ENCODE measurements at places on chromosomes 12 and 14. TPM values are rescaled to one million over a fixed set of nuclear protein-coding genes. Genes with fewer than 3 reads are reported as not detected.

TSPAN19 gene
- total RNA-seq = 0.41 TPM

TTC6 gene
- 89.8 TPM for total RNA-seq

HNF1A gene
- total RNA-seq = 1.1 TPM

SDSL gene
- 6.2 TPM for total RNA-seq

FKBP11 gene
- 33.1 TPM for total RNA-seq

GLT1D1 gene
- total RNA-seq = 1.9 TPM

GALNT4 gene
- total RNA-seq = 4.1 TPM

TMEM229B gene
- 5.7 TPM for total RNA-seq

BMAL2 gene
- total RNA-seq = 2.5 TPM

DNA sequence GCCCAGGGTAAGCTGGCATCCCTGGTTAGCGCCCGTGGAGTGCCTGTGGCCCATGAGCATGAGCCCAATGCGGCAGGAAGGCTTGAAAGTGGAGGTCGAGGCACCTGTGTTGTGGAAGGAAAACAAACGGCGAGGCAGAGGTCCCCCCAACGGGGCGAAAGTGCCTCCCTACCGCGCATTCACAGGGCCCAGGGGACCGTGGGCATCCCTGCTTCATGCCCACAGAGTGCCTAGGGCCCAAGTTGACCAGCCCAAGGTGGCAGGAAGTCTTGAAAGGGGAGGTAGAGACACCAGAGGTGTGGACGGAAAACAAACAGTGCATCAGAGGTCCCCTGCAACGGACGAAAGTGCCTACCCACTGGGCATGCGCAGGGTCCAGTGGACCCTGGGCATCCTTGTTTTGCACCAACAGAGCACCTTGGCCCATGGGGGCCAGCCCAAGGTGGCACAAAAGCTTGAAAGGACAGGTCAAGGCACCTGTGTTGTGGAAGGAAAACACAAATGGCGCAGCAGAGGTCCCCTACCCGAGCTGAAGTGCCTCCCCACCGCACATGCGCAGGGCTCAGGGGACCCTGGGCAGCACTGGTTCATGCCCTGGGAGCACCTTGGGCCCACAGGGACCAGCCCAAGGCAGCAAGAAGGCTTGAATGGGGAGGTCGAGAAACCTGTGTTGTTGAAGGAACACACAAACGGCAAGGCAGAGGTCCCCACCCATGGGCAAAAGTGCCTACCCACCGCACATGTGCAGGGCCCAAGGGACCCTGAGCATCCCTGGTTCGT lies 377.5 kb downstream of the ALG10 start:
- no peak overlapping the region for H3K4me3 ChIP-seq
- DNase-seq = peak; percentile 1
- no peak overlapping the region for H3K27ac ChIP-seq
- H3K4me1 ChIP-seq = no peaks in the 10 kb centered on the region

- H3K4me1 ChIP-seq = no peaks in the 10 kb centered on the region
- no peak overlapping the region for H3K4me3 ChIP-seq
- DNase-seq = no peak
Measured at GRCh38 chr14:31893221-31893757, 183.8 kb upstream of the ARHGAP5 start.

DNA sequence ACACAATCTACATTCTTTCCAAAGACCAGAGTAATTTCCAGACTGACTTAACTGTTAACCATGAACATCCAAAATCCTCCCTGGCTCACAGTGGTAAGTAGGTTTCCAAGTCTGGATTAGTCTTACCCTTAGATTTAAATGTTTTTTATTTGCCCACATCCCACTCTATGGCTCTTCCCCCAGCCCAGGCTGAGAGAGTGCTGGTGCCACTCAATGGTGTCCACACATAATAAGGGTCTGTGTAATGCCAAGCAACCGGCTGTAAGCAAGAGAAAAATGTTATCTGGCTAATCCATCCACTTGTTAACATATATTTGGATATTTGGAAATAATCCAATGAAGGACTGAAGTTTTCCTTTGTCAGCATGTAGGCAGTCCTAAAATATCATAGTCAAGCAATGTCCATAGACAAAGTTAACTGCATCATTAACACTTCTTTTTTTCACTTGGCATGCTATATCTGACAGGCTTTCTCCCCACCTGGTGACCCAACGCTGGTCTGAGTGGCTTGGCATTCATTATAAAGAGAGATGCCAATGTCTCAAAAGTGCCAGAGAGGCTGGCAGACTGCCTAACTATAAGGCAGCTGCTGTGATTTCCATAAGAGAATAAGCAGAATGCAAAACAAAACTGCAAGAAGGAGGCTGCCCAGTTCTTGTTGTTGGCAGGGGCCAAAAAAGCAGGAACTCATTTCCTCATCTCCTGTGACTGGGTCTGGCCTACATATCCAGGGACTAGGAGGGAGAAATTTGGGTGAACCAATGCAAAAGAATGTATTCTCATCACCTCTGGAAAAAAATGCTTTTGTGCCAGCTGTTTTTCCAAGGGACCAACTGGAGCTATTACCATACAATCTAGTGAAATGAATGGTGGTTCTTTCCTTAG lies 13.9 kb upstream of the HOXC13 start:
- no peaks in the 10 kb centered on the region for H3K4me1 ChIP-seq
- DNase-seq = no peak
- no peak overlapping the region for H3K4me3 ChIP-seq
- no peak overlapping the region for H3K27ac ChIP-seq

- H3K27me3 ChIP-seq = no peaks in the 10 kb centered on the region
- H3K4me3 ChIP-seq = peak within 1 kb of the TSS; percentile 33
- peak within 1 kb of the TSS; percentile 48 for H3K27ac ChIP-seq
- no peaks in the 10 kb centered on the region for H3K36me3 ChIP-seq
Measured at GRCh38 chr12:78864403-78864869, at the start of gene SYT1. Gene SYT1, plus strand, starts transcription at chr12:78864774.

- H3K4me1 ChIP-seq = peaks cover 5% of the 10 kb centered on the region
- no peaks in the 10 kb centered on the region for H3K27me3 ChIP-seq
- no peak for DNase-seq
- H3K27ac ChIP-seq = no peak overlapping the region
Measured at GRCh38 chr14:73426877-73427276, 31.5 kb downstream of the NUMB start.

- H3K27ac ChIP-seq = no peak overlapping the region
- no peak overlapping the region for H3K4me3 ChIP-seq
- H3K4me1 ChIP-seq = no peaks in the 10 kb centered on the region
- DNase-seq = no peak
Measured at GRCh38 chr14:20820063-20820904, 17.6 kb upstream of the RNASE1 start.

- H3K27ac ChIP-seq = no peak overlapping the region
- H3K4me3 ChIP-seq = no peak overlapping the region
- no peaks in the 10 kb centered on the region for H3K4me1 ChIP-seq
Measured at GRCh38 chr12:62328296-62328921, 68.2 kb downstream of the USP15 start.

- DNase-seq = peak; percentile 60
- H3K4me1 ChIP-seq = no peaks in the 10 kb centered on the region
- H3K27ac ChIP-seq = peak within 1 kb of the TSS; percentile 84
- no peaks in the 10 kb centered on the region for H3K36me3 ChIP-seq
Measured at GRCh38 chr12:65278576-65279368, at the start of gene MSRB3. Gene MSRB3, plus strand, starts transcription at chr12:65278683. Its CDS starts 29,897 bp downstream, at chr12:65308580.

- H3K4me3 ChIP-seq = no peak overlapping the region
- H3K36me3 ChIP-seq = no peaks in the 10 kb centered on the region
- no peaks in the 10 kb centered on the region for H3K27me3 ChIP-seq
Measured at GRCh38 chr12:100345020-100345767, 11.7 kb upstream of the SLC17A8 start.

- no peaks in the 10 kb centered on the region for H3K4me1 ChIP-seq
- DNase-seq = no peak
- no peaks in the 10 kb centered on the region for H3K27me3 ChIP-seq
Measured at GRCh38 chr12:111389635-111390034, 16.1 kb upstream of the SH2B3 start.

GRCh38 chr12:25005376-25005775 lies 56.5 kb upstream of the BCAT1 start:
- H3K27ac ChIP-seq = no peak overlapping the region
- H3K4me1 ChIP-seq = no peaks in the 10 kb centered on the region
- no peak for DNase-seq
- H3K27me3 ChIP-seq = no peaks in the 10 kb centered on the region

DNA sequence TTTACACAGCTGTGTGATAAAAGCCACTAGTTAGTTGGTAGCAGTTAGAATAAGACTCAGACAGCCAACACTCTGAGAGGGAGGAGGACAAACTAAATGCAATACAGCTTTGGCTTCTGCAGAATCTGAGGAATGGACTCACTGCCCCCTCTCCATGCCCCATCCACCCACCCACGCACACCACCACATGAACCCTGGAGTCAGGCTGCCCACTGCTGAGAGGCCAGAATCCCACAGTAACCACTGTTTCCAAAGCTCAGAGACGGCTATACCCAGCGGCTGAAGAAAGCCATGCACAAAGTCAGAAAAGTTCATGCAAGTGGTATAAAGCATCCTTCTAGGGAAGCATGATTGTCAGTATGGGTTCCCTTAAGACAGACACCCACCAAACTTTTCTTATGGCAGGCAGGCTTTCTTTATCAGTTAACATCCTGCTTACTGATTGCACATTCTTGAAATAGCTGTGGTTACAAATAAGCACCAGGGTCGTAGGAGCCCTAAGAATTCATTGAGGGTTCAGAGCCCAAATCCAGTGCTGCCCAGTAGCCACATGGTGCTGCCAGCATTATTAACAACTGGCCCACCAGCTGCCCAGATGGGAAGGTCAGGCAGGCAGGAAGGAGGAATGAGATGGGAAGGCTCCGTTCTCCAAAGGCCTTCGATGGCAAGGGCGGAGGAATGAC lies 61.5 kb downstream of the NT5DC3 start:
- no peaks in the 10 kb centered on the region for H3K4me1 ChIP-seq
- H3K4me3 ChIP-seq = no peak overlapping the region
- no peak for DNase-seq
- H3K27me3 ChIP-seq = no peaks in the 10 kb centered on the region

DNA sequence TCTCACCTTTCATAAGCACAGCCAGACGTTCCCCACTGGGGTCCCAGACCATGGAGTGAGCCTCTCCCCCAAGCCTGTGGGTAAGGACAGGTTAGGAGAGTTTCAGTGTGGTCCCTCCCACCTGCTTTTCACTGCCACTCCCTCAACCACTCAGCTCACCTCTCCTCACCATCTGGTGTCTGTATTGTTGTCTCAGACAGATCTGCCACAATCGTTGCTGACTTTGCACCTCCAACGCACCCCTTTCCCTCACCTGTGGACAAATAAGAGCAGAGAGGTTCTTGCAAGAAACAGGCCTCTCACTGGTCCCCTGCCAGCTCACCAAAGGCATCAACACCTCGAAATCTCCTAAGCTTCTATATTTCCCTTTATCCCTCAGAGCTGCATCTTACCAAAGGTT lies 8.8 kb downstream of the MYG1 start:
- no peaks in the 10 kb centered on the region for H3K36me3 ChIP-seq
- no peaks in the 10 kb centered on the region for H3K4me1 ChIP-seq
- no peak overlapping the region for H3K27ac ChIP-seq
- H3K27me3 ChIP-seq = no peaks in the 10 kb centered on the region

DNA sequence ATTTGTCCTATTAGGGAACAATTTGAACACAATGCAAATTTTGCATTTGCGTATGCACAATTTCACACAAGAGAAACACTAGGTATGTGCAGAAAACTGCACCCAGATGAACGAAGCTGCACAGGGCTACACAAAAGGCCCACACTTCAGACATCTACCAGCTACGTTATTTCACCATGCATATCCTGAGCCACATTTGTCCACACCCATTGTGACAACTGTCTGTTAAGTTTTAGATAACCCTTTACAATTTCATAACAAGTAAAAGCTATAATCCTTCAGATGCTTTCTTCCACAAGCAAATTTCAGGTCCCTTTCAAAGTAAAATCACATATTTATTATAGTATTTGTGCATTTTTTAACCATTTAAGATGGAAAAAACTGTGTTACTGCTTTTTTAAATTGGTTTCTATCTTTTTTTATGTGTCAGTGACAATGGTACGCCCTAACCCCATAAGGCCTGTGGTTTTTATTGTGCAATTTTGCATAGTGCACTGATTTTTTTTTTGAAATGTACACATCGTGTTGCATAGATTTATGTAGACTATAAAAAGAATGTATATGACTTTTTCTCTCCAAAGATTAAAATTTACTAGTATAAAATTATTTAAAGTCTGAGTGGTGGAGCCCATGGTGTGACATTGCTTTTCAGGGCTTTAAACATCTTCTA lies 87.8 kb upstream of the BTG1 start:
- H3K4me1 ChIP-seq = no peaks in the 10 kb centered on the region
- no peak for DNase-seq
- H3K36me3 ChIP-seq = no peaks in the 10 kb centered on the region
- H3K4me3 ChIP-seq = no peak overlapping the region

DNA sequence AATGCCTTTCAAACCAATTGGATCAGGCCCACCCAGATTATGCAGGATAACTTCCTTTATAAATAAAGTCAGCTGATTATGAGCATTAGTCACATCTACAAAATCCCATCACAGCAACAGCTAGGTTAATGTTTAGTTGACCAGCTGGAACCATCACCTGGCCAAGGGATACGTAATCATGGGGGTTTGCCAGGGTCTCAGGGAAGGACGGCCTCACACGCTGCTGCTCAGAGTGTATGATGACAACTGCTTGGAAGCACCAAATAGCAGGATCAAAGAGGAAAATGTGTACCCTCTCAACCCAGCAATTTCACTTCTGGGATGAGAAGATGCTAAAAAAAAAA lies 162.6 kb downstream of the SLC15A4 start:
- no peak for DNase-seq
- no peaks in the 10 kb centered on the region for H3K27me3 ChIP-seq
- H3K4me3 ChIP-seq = no peak overlapping the region
- no peak overlapping the region for H3K27ac ChIP-seq

- no peak overlapping the region for H3K4me3 ChIP-seq
- no peak overlapping the region for H3K27ac ChIP-seq
- H3K4me1 ChIP-seq = no peaks in the 10 kb centered on the region
- no peaks in the 10 kb centered on the region for H3K36me3 ChIP-seq
- DNase-seq = peak; percentile 13
Measured at GRCh38 chr12:14810953-14811483, 3.0 kb downstream of the SMCO3 start.

DNA sequence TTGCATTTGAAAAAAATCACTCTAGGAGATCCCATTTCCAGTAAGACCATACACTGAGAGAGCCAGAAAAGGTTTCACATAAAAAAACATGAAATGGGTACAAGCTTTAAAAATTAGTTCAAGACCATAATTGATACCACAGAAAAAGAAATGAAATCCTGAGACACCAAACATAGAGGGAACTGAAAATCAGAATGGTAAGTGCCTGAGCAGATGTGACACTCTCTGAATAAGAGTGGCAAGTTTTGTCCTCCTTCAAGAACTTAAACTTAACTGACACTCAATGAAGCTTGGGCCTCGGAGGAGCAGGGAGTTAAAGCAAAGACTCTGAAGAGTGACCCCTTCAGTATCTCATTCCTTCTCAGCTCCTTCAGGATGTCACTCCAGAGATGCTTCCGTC lies 23.2 kb upstream of the PTGDR start:
- H3K4me3 ChIP-seq = no peak overlapping the region
- DNase-seq = no peak
- H3K36me3 ChIP-seq = no peaks in the 10 kb centered on the region
- H3K27ac ChIP-seq = no peak overlapping the region
- H3K4me1 ChIP-seq = no peaks in the 10 kb centered on the region

- H3K4me1 ChIP-seq = no peaks in the 10 kb centered on the region
- no peak for DNase-seq
- H3K4me3 ChIP-seq = no peak overlapping the region
- no peak overlapping the region for H3K27ac ChIP-seq
Measured at GRCh38 chr12:25248137-25248536, 2.6 kb downstream of the KRAS start.

GRCh38 chr14:100454437-100454836 lies 131.3 kb downstream of the SLC25A47 start:
- no peak for DNase-seq
- H3K36me3 ChIP-seq = no peaks in the 10 kb centered on the region
- H3K4me1 ChIP-seq = no peaks in the 10 kb centered on the region
- H3K4me3 ChIP-seq = no peak overlapping the region
